ENCODE measurements at places on chromosomes 7 and 10. TPM values are rescaled to one million over a fixed set of nuclear protein-coding genes. Genes with fewer than 3 reads are reported as not detected.
A peak's percentile ranks its signal among the peaks of the same experiment; 100 is the strongest.

DNA sequence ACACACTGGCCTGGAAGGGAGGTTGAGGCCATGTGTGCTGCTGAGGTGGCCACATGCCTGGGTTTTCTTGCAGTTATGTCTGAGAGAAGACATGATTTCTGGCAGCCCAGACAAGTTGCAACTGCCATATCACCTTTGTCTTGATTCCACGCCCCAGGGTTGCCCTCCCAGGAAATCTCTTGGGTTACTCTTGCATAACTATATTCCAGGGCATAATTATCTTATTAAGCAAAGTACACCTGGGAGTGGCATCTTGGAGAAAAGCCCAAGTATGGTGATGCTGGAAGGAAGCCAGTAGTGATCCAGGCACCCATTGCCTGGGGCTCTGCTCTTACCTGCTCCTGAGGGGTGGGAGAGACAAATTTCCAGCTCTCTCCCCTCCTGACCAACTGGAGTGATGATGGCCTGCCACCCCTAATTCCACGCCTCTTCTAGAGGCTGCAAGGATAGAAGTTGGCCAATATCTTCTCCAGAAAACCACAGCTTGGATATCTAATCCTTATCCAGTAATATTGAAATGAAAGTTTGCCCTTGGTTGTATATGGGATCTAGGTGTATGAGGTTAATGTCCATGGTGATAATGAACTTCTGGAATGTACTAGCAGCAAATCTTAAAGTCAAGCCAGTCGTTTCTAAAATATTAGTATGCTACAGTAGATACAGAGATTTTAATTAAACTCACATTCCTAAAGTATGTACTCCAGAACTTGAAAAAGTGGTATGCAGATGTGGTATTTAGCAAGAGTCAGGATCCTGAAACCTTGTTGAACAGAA, 5.0 kb downstream of the AKR1B10 start:
- peaks cover 2% of the 10 kb centered on the region for H3K27me3 ChIP-seq
- DNase-seq: no peak
- H3K27ac ChIP-seq: no peak overlapping the region
- H3K36me3 ChIP-seq: no peaks in the 10 kb centered on the region
- no peak overlapping the region for H3K4me3 ChIP-seq

The CALML3 gene
- polyA plus RNA-seq: not detected

- H3K4me1 ChIP-seq: peaks cover 5% of the 10 kb centered on the region
- H3K4me3 ChIP-seq: no peak overlapping the region
- H3K36me3 ChIP-seq: no peaks in the 10 kb centered on the region
- H3K27me3 ChIP-seq: peaks cover 16% of the 10 kb centered on the region
- peak; percentile 49 for DNase-seq
Observed at GRCh38 chr7:64951250-64951848, 39.5 kb downstream of the ZNF117 start.

GRCh38 chr7:11373546-11374142, 400.0 kb downstream of the PHF14 start:
- H3K4me1 ChIP-seq: no peaks in the 10 kb centered on the region
- no peaks in the 10 kb centered on the region for H3K36me3 ChIP-seq
- H3K27ac ChIP-seq: no peak overlapping the region
- no peaks in the 10 kb centered on the region for H3K27me3 ChIP-seq
- H3K4me3 ChIP-seq: no peak overlapping the region
- DNase-seq: no peak

DNA sequence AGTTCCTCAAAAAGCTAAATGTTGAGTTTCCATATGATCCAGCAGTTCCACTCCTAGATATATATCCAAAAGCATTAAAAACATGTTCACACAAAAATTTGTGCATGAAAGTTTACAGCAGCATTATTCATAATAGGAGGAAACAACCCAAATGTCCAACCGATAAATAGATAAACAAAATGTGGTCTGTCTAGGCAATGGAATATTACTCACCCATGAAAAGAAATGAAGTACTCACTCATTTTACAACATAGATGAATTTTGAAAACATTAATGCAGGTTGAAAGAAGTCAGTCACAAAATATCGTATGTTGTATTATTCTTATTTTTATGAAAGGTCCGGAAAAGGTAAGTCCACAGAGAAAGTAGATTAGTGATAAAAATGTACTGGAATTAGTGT, 34.0 kb downstream of the BMPR1A start:
- peaks cover 5% of the 10 kb centered on the region for H3K36me3 ChIP-seq
- H3K4me3 ChIP-seq: no peak overlapping the region
- no peak for DNase-seq
- H3K27ac ChIP-seq: no peak overlapping the region
- H3K27me3 ChIP-seq: no peaks in the 10 kb centered on the region

DNA sequence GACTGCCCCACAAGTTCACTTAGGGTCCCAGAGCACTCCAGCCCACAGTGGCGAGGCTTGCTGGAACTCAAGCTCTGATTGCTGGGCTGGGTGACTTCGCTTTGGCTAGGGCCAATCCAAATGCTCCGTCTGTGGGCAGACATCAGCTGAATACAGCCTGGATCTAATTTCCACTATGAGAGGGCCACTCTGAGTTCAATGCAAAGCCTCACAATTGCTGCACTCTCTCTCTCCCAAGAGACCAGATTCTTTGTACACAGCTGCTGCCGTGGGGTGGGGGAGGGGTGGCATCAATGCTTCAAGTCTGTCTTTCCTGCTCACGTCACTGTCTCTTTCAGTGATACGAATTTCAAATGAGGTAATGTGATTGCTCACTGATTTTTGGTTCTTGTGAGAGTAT, 47.3 kb upstream of the BPGM start:
- H3K27me3 ChIP-seq: peaks cover 6% of the 10 kb centered on the region
- no peak overlapping the region for H3K4me3 ChIP-seq
- no peak overlapping the region for H3K27ac ChIP-seq
- H3K4me1 ChIP-seq: no peaks in the 10 kb centered on the region
- DNase-seq: no peak
- H3K36me3 ChIP-seq: no peaks in the 10 kb centered on the region

The SFTPA1 gene
- not detected for polyA plus RNA-seq

DNA sequence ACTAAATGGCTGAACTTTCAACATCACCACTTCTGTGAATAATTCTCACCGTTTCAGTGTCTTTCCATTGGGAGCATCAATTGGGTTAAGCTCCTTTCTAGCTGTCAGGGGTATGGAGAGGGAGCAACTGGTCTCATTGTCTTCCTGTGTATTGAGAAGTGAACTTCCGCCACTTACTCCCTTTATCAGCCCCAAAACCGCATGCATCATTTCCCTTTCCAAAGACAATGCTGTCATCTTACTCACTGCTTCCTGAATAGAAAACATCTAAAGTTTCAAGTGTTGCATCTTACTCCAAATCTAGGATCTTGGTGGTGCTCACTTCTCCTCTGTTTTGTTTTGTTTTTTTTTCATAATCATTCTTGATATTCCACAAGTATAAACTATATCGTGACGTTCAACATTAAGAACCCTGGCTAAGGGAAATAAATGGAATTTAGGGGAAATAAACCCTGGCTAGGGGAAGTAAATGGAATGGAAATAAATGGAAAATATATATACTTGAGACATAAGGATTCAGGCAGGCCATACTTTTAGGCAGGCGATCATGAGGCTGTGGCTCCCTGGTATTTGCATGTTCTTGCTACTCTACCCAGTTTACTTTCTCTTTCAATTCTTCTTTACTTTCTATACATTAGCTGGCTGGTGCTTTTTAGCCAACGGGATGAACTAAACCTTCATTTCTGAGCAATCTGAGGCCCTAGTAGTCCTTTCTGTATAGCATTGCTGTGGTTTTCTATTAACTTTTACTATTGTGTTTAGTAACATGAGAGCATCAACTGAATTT, 371.9 kb downstream of the BMPER start:
- no peak overlapping the region for H3K27ac ChIP-seq
- no peak for DNase-seq
- H3K4me3 ChIP-seq: peak overlapping the region; percentile 35
- no peaks in the 10 kb centered on the region for H3K4me1 ChIP-seq
- H3K36me3 ChIP-seq: no peaks in the 10 kb centered on the region

- peaks cover 64% of the 10 kb centered on the region for H3K36me3 ChIP-seq
- H3K27me3 ChIP-seq: peaks cover 5% of the 10 kb centered on the region
- peak overlapping the region; percentile 100 for H3K4me3 ChIP-seq
Observed at GRCh38 chr7:150519310-150519709, 4.6 kb downstream of the GIMAP7 start.

- H3K4me1 ChIP-seq: peaks cover 5% of the 10 kb centered on the region
- no peaks in the 10 kb centered on the region for H3K27me3 ChIP-seq
- no peaks in the 10 kb centered on the region for H3K36me3 ChIP-seq
- no peak for DNase-seq
Observed at GRCh38 chr7:7330997-7331396, 148.7 kb downstream of the C1GALT1 start.

GRCh38 chr10:42635098-42635497, 3.3 kb downstream of the ZNF33B start:
- no peaks in the 10 kb centered on the region for H3K36me3 ChIP-seq
- H3K4me1 ChIP-seq: peaks cover 67% of the 10 kb centered on the region
- H3K4me3 ChIP-seq: no peak overlapping the region
- H3K27me3 ChIP-seq: no peaks in the 10 kb centered on the region

DNA sequence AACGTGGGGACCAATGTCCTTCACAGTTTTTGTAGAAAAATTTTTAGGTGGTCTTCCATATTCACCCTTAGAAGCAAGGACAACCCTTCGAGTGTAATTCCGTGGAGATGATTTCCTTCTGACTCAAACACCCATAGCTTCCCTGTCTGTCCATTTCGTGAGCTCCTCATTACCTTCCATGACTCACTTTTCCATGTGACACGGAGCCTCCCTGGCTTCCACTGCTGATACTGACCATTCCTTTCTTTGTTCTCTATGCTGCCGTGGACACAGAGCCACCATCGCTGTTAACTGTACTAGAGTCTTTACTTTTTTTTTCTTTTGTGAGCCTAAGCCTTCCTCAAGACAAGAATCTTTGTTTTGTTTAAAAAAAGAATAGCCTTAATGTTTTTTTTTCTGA, 12.5 kb upstream of the ARMS2 start:
- no peak overlapping the region for H3K4me3 ChIP-seq
- peaks cover 11% of the 10 kb centered on the region for H3K36me3 ChIP-seq
- no peak for DNase-seq
- no peaks in the 10 kb centered on the region for H3K4me1 ChIP-seq
- H3K27ac ChIP-seq: no peak overlapping the region

All from immature natural killer cell (primary cell).